Right hindlimb (tissue), 1 donor: ENCODE measurements at places on chromosomes 2 and 18.
A peak's percentile ranks its signal among the peaks of the same experiment; 100 is the strongest.

GRCh38 chr2:192398236-192398635, 203.5 kb upstream of the TMEFF2 start:
- DNase-seq = no peak

- no peak for DNase-seq
Observed at GRCh38 chr18:36095936-36096519, 28.7 kb upstream of the RPRD1A start.

- DNase-seq = no peak
Observed at GRCh38 chr2:177842243-177842642, 230.3 kb downstream of the PDE11A start.

GRCh38 chr2:136122661-136123060, 4.7 kb upstream of the CXCR4 start:
- no peak for DNase-seq

GRCh38 chr2:64453770-64454385, at the start of gene LGALSL:
LGALSL (plus strand) TSS chr2:64454162; CDS start chr2:64454546, 384 bp downstream.
- peak; percentile 85 for DNase-seq

DNA sequence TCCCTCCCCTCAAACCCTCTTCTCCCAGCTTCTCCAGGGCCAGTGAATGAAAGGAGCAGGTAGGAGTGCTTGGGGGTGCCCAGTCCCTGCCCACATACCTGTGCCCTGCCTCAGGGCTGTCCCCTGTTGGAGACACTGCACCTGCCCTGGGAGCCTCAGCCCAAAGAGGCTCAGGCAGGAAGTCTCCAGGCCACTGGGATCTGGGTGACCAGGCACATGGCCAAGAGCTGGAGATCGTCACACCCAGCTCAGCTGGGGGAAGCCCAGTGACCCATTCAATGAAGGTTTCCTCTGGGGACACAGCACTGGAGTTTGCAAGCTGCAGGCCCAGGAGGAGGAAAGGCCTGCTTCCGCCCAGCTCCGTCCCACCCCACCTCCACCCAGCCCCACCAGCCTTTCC, 156.4 kb downstream of the ZFP36L2 start:
- DNase-seq = peak; percentile 35

DNA sequence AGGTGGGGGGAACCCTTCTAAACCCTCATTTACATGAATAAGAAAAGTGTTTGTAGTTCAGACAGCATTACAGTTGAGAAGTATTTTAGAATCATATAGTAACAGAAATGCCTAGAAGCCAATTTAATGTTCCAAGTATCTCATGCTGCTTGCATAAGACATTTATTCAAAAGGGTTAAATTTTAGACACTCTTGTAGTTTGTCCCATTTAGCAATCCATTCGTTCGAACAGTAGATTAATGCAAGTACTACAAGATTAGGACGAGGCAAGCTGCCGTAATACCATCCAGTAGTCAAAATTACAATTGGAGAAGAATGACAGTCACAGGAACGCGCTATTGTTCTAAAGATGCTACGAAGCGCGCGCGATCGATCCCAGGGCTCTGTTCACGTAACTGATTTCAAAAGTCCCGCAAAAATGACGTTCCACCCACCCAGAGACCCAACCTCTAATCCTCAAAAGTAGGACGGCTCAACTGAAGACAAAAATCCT, 1.2 kb downstream of the TMEM237 start:
- no peak for DNase-seq

- DNase-seq = no peak
Observed at GRCh38 chr2:7373156-7373555, 455.9 kb downstream of the RNF144A start.

- DNase-seq = no peak
Observed at GRCh38 chr2:66547118-66547517, 112.2 kb downstream of the MEIS1 start.

DNA sequence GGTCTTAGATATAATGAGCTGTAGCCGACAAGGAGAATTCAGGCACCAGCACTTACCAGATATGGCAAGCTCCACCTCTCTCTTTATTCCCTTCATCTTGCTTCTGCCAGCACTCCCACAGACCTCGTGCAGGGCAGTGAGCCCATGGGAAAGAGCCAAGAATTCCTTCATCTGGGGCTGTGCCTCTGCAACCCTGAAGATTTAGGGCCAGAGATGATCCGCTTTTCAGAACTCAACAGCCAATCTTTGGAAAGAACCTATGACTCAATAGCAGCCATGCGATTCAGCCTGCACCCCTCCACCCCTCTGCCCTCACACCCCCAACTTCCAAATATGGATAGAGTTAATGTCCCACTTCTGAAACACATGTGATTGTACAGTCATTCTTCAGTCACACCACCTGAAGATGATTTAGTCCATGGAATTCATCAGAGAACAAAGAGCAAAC, 533.7 kb upstream of the TNP1 start:
- DNase-seq = peak; percentile 67

DNA sequence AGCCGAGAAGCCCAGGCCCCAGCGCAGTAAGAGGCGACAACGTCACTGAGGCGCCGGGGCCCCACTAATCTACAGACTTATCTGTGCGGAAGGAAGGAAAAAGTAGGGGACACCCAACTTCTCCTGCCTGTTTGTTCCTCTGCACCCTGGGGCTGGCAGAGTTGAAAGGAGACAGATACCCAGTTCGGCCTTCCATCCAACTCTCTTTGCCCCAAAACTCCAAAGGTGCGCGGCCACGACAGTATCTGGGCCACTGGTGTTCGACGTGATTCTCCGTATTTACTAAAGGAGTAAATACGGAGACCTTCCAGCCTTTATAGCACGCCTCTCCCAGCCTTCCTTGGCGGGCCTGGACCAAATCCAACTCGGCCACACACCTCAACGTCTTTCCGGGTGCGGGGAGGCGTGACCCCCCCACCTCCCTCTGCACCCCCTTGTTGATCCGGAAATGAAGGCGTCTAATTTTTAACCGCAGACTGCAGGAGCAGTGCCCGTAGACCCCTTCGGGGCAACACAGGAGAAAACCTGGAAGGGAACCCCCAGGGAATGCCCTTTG, 1.6 kb downstream of the SMAD7 start:
- peak; percentile 47 for DNase-seq

DNA sequence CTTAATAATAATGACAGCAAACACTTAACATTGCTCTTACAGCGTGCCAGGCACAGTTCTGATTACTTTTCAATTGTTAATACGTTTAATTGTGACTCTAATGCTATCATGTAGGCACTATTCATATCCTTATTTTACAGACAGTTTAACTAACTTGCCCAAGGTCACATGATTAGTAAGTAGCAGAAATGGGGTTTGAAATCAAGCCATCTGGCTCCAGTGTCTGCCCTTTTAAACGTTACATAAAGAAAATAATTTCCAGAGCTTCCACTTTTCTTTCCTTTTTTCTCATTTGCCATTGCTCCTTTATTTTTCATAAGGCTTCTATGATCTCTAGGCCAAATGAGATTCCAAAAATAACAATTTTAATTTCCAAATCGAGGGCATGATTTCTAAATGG, 50.6 kb upstream of the IKZF2 start:
- DNase-seq = no peak

- DNase-seq = no peak
Observed at GRCh38 chr2:75667884-75668283, 21.3 kb downstream of the MRPL19 start.

GRCh38 chr2:175836361-175836760, 165.7 kb downstream of the LNPK start:
- DNase-seq = no peak

DNA sequence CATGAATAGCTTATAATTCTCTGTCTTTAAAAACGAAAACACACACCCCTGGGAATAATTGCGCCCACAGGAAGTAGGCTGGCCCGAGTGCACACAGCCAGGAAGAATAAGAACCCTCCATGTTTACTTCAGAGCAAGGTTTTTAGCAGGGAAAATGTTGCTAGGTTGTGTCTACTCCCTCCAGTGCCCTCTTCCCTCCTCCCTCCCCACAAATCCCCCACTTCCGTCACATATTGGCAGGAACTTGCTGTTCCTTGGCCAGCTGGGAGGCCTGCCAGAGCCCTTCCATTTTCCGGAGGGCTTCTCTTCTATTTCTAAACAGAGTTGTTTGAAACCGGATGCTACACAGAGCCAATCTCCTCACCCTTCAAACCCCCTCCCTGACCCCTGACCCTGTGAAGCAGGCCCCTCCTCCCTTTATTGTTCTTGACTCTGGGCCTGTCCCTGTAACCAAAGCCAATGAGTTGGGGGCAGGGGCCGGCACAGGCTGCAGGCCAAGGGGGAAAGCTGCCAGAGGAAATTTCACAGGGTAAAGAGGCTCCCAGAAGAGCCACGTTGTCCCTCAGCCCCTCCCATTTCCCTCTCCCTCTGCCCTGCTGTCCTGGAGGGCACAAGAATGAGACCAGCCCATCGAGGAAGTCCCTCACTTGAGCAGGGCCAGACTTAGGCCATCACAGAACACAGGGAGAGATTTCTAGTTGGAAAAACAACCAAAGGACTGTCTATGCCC, 49.8 kb upstream of the LGALSL start:
- DNase-seq = peak; percentile 94

- peak; percentile 67 for DNase-seq
Observed at GRCh38 chr2:217256251-217256650, 396.4 kb upstream of the TNP1 start.

DNA sequence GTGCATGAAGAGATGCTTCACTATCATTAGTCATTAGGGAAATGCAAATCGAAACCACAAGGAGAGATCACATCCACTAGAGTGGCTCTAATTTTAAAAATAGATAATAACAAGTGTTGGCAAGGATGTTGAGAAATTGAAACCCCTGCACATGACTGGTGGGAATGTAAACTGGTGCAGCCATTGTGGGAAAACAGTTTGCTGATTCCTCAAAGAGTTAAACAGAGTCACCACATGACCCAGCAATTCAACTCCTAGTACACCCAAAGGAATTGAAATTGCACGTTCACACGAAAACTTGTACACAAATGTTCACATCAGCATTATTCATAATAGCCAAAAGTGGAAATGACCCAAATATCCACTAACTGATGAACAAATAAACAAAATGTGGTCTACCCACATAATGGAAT, 179.5 kb downstream of the BCL2 start:
- DNase-seq = no peak

DNA sequence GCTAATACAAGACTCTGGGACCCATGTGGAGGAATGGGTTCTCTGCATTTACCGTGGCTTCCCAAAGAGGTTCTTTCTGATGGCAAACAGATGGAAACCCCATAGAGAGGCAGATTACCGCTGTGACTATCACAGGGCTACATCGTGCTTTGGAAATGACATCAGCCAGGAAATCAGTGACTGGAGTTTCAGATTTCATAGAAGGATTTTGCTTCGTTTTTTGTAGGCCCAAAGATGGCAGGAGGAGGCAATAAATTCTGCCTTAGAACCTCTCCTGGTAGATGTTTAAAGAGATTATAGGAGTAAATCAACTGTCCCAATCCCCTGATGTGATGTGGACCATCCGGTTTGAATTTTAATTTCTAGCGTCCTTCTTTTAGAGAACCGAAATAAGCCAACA, 214.1 kb downstream of the AGPS start:
- DNase-seq = peak; percentile 43

DNA sequence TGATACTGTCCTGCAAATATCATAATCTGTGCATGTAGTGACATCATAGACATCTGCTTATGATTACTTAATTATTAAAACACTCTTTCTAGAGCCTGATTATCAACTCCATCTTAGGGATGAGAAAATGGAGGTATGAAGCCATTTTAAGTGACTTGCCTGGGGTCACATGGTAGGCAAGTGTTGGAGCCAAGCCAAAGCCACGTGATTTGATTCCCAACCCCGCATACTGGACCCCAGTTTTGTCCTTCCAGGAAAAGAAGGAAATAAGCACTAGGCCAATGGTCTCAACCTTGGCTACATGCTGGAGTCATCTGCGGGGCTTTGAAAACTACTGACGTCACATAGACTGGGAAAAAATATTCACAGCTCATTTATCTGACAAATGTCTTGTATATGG, 19.6 kb upstream of the SEH1L start:
- DNase-seq = no peak

DNA sequence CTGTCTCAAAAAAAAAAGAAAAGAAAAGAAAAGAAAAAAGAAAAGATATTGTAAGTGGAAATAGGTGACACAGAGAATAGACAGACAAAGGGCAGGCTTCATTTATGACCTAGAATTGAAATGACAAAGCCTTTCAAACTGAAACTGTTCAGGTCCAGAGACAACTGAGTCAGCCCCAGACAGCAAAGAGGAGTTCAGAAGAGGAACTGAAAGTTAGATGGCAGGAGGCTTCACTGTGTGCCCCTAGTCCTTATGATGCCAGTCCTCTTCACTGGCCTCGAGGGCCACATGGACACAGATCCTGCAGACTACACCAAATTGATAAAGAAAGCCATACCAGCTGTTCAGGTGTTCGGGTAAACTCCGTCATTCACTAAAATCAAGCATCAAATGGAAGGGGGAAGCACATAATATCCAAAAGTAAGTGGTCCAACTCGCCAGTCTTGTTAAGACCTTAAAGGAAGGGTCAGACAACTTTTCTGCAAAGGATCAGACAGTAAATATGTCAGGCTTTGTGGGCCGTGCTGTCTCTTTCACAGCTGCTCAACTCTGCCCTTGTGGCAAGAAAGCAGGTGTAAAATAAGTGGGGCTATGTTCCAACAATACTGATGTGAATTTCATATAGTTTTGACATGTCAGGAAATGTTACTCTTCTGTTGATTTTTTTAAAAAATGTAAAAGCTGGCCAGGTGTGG, 231.9 kb upstream of the MGAT5 start:
- no peak for DNase-seq

DNA sequence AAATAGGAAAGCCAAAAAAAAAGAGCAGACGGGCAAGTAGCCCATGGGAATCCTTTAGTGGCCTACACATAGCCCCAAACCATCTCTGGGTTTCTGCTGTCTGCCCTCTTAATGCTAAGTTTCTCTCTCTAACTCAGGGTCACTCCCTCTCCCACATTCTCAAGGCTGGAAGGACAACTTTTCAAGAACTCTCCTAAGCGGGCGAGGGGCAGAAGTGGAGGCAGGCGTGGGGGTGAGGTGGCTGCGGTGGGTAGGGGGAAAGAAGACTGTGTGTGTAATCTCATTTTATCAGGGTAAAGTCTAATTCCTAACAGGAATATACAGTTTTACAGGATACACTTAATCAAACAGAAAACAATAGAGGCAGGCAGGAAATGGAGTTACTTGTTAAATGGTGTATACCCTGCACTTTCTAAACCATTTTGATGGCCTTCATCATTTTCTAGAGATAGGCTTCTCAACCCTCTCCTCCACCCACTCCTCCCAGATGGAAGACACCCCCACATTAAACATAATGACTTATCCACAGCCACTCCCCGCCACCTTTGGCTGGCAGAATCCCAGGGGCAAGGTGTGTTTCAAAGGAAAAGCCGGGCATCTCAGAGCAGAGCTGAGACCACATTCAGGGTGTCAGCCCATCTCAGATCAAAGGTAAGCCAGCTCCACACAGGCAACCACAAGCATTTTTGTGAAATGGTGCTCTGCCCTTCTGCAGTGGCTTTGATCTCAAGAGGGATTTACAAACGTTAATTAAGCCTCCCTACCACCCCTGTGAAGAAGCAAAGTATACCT, 6.8 kb downstream of the SMAD7 start:
- no peak for DNase-seq

GRCh38 chr2:104851291-104852089, 2.4 kb upstream of the POU3F3 start:
- DNase-seq = no peak
